Activated T-helper 17 cell treated with anti-CD3 and anti-CD28 coated beads, Interleukin-2, amount 50 U/mL, for 72 hours (primary cell): ENCODE measurements at places on chromosomes 4 and X.

GRCh38 chr4:156197216-156197615 is 243.6 kb upstream of the CTSO start:
- ATAC-seq = no peak

GRCh38 chr4:124777007-124777406 is 64.5 kb upstream of the ANKRD50 start:
- no peak for ATAC-seq

DNA sequence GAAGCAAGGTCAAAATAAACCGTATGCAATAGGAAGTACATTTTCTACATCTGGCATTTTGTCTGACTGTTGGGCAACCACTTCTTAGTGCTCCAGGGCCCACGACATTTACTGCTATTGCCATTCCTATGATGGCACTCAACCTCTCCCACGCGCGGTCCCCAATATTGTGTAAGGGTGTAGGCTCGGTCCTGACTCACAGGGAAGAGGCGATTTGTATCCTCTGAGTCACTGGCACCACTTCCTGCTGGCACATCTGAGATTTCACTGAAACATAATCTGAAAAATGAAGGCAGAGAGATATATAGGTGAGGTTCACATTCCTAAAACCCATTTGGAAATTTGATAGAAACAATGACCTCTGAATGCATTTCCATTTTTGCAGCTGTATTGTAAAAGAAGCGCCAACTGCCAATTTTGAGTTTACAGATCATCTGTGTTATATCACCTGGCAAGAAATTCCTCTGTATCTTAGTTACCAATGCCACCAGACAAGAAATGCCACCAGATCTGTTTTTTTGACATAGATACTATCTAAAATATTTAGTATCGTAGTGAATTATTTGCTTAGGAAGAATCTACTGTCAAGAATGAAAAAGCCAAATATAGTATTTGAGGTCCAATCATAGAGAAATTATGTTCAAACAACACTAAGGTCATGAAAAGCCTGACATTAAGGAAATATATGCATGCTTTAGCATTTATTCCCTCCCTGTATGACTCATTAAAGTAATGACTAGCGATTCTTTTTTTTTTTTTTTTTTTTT is 9.8 kb downstream of the EREG start:
- ATAC-seq = peak; percentile 75

- no peak for ATAC-seq
These were observed 8.3 kb upstream of the PIM2 start for GRCh38 chrX:48927123-48927522.

DNA sequence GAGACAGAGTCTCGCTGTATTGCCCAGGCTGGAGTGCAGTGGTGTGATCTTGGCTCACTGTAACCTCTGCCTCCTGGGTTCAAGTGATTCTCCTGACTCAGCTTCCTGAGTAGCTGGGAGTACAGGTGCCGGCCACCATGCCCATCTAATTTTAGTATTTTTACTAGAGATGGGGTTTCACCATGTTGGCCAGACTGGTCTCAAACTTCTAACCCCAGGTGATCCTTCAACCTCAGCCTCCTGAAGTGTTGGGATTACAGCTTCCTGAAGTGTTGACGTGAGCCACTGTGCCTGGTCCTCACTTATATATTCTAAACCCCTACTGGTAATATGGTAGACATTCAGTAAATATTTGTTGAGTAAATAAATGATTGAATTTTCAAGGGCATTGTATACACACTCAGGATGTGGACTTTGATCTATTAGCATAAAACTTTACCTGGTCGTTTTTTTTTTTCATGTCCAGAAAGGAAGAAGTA is 33.0 kb downstream of the MTHFD2L start:
- ATAC-seq = no peak

DNA sequence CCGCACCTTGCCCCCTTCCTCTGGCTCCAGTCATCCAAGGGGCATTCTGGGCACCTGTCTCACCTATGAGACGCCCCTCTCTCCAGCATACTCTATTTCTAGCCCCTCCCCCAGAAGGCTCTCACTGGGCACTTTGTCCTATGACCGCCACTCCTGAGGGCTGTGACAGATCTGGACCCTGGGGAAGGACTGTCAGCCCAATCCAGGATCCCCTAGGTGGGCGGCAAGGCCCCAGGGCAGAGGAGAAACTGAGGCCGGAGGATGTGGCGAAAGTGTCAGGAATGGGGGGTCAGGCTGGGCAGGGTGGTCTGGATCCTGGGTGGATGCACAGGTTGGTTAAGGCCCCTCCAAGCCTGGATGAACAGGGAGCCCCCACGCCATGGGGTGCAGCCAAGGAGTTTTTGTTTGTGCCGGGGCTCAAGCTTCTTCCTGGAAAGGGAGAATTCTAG is 16.2 kb upstream of the NAT8L start:
- no peak for ATAC-seq

GRCh38 chrX:80578517-80579105 is 158.4 kb downstream of the TENT5D start:
- no peak for ATAC-seq

- no peak for ATAC-seq
These were observed 732.7 kb upstream of the POU3F4 start for GRCh38 chrX:82775426-82775825.

GRCh38 chrX:129717892-129718291 is 20.9 kb upstream of the XPNPEP2 start:
- no peak for ATAC-seq

DNA sequence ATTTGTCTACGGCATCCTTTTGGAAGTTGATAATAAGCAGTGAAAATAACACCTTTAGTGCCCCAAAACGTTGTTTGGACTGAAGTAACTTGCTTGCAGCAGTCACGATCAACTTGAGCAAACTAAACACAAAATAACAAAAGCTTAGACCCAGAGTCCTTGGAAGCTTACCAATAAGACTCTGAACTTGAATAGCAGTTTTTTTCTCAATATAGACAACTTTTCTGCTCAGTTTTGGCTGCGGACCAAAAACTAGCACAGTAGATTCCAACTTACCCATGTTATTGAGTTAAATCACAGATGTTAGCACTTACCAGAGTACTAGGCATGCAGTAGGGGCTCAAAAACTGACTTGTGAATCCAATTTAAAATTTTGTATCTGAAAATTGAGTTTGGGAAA is 746.9 kb downstream of the PCDH19 start:
- no peak for ATAC-seq

- peak; percentile 49 for ATAC-seq
These were observed at the start of gene SEL1L3 for GRCh38 chr4:25862411-25863346. Gene SEL1L3, minus strand, starts transcription at chr4:25862988. Its CDS starts 152 bp downstream, at chr4:25862836.

DNA sequence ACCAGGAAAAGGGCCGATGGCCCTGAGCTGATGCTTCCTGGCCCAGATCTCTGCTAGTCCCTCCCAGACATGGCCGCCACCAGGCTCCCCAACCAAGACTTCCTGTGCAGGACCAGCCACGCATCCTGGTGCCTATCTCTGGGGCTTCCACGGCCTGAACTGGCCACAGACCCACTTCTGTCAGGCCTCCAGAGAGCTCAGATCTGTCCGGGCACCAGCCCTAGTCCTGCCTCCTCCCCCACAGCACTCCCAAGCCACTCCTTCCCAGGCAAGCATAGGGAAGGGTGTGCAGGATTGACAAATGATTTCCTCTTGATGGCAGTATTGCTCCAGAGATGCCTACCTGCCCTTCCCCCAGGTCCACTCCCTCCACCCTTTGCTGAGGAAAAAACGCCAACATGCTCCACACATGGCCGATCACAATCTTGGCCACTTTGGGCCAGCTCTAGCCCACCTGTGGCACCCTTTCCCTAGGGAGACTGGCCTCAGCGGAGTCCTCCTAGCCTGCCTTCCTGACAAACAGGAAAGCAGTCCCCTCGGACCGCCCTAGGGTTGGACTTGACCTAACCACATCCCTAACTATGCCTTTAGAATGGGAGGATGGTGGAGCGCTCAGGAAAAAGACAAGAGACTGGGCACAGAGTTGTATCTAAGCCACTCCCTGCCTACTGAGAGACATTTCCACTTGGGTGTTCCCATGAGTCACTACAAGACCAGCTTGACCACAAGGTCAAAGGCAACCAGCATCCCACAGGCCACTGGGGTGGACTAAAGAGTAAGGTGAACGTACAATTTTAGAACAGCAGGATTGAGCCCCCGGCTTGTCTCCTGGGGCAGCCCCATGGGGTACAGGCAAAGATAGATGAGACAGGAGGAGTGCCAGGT is 277.5 kb upstream of the AGTR2 start:
- ATAC-seq = no peak

DNA sequence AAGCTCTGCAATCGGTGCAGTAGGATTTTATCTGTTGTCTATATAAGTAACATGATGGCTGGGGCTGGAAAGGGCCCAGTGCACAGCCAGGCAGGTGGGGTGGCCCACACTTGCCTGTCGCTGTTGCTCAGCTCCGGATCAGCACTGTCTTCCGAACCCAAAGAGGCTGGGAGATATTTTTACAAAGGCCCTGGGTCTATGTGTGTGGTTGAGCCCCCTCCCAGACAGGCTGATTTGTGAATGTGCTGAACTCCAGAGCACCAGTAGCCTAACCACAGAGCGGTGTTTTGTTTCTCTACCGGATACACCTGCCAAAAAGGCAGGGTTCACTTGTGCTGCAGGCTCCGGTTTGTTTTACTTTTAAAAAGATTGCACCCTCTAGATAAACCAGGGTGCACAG is 33.5 kb upstream of the CHRNA9 start:
- ATAC-seq = peak; percentile 41

DNA sequence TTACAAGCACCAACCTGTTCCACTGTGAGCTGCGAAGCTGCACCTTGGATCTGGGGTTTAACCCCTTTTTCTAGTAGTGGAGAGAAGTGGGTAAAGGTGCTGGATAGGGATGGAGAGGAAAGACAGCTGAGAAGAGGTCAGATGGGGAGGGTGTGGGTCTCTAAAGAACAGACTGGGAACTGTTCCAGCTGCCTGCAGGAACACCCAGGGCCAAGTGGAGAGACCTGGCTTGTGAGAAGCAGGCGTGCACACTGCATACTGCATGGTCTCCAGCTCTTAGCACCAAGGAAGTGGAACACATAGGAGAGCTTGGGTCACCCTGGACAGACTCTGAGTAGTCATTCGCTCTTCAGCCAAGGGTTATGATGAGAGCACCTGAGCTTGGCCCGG is 16.1 kb downstream of the BCOR start:
- no peak for ATAC-seq

DNA sequence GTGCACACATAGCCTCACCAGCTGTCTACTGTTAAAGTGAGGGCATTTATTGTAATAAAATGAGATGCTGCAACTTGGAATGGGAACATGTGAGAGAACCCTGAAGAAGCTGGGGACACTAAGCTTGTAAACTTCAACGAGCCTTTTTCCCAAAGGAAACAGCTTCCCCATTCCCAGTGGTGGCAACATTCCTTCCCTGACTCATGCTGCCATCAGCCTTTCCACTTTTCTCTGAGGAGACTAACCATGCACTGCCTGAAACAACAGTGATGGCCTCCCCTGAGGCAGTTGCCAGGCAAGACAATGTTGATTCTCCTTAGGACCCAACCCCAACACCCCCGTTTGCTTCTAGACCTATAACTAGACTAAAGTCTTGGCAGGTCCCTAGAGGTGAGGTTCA is 928.3 kb downstream of the GLUD2 start:
- ATAC-seq = no peak

- ATAC-seq = no peak
These were observed 3.3 kb downstream of the PDLIM5 start for GRCh38 chr4:94455081-94455480.

- no peak for ATAC-seq
These were observed 241.6 kb downstream of the MGST2 start for GRCh38 chr4:139907001-139907809.

GRCh38 chr4:81635739-81636138 is 164.0 kb upstream of the RASGEF1B start:
- ATAC-seq = no peak

DNA sequence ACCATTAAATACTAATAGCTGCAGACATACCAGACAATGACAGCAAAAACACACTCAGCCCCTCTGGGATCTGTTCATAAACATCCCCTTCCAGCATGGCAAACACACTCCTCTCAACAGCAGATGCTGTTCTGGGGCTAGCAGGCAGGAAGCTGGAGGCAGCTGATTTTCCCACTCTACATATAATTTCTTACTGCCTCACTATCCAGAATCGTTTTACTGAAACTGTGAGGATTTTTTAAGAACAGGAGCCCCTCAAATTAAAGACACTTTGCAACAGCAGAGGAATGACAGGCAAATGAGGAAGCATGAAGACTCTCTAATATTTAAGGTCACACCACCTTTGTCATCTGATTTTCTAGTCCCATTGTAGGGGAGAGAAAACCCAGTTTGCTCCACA is 2.2 kb downstream of the MAPK10 start:
- ATAC-seq = no peak

GRCh38 chr4:20254511-20255250 is 3.0 kb downstream of the SLIT2 start:
- no peak for ATAC-seq

DNA sequence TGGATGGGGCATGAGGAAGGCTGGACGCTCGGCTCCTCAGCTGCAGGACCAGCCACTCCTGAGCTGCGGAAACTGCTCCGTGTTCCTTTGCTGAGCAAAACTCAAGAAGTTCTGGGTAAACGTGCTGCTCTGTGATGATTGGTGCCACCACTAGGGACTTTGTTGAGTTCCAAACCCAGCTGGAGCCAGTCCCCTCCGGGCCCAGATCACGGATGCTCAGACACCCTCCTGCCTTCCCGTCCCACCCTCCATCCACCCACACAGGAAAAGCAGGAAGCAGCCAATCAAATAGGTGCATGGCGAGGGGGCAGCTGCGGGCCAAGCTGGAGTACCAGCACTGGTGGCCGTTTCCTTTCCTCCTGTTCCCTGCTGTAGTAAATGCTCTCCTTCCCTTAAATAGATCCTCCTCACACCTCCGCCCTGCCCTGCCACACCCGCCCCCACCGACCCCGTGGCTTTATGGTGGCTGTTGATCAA is 68.0 kb downstream of the ADRA2C start:
- ATAC-seq = no peak

DNA sequence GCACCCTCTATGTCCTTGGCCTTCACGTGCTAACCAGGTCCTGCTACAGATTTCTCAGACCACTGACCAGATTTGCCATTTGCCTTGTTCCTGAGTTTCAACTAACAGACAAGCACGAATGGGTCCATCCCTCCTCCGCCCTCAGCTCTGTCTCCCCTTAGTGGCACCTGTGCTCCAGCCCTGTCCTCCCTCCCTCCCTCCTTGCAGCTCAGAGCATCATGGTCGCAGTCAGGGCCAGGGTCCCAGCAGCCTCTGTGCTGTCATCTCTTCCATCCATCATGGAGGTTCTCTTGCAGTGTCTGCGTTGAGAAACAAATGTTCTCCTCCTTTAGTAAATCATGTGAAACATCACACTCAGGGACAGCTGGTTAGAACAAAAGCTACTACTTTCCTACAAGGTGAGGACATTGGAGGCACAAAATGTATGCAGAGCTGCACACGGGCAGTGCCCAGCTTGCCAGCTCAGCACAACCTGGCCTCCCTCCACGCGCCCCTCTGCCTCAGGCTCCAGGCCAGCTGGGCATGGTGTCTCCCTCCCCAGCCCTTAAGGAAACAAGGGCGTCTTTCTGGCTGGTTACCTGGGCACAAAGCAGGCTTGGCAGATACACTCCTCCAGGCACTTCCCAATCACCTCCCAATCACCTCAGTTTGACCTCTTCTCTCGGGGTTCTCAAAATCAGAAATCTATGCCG is 79.5 kb upstream of the ATP6AP2 start:
- no peak for ATAC-seq

- ATAC-seq = no peak
These were observed 32.4 kb upstream of the UGDH start for GRCh38 chr4:39559626-39560025.
